Thoracic aorta (tissue), 2 donors: ENCODE measurements at places on chromosomes 1 and 21. TPM values are rescaled to one million over a fixed set of nuclear protein-coding genes. Genes with fewer than 3 reads are reported as not detected.

DMRTA2 gene
- 0.28 TPM for total RNA-seq

DNA sequence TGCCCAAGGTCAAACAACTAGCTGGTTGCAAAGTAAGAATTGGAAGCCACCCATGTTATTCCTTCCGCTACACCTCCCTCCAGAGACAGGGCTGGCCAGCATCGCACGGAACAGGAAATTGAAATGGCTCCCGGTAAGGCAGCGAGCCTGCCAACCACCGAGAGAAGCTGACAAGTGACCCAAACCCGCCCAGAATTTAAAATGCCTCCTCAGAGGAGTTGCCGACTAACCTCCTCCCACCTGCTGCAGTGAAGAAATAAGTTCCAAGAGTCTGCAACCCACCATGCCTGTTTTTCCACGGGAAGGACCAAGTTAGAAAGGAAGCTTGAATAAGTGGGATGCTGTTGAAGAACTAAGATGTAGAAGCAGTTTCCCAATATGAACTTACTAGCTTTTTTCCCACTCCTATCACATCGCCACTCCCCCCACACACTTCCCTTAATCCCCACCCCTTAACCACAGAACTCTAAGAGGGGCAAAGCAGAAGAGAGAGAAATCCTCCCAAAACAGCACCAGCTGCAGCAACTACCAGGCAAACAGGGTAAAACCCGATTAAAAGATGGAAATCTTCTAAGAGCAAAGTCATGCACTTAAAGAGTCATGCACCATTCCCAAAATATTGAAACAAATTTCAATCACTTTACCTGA is 78.6 kb downstream of the TIAM1 start:
- no peaks in the 10 kb centered on the region for H3K4me1 ChIP-seq
- no peak for DNase-seq
- no peaks in the 10 kb centered on the region for H3K36me3 ChIP-seq
- no peak overlapping the region for H3K27ac ChIP-seq

- no peaks in the 10 kb centered on the region for H3K27me3 ChIP-seq
- H3K36me3 ChIP-seq = no peaks in the 10 kb centered on the region
Measured at GRCh38 chr1:8987881-8988617, 38.2 kb downstream of the SLC2A7 start.

- H3K27ac ChIP-seq = peak within 1 kb of the TSS; percentile 12
- no peak for DNase-seq
- peak within 1 kb of the TSS; percentile 63 for H3K4me3 ChIP-seq
- no peaks in the 10 kb centered on the region for H3K36me3 ChIP-seq
- no peaks in the 10 kb centered on the region for H3K4me1 ChIP-seq
Measured at GRCh38 chr1:161069731-161070270, at the start of gene ARHGAP30. TSS of gene ARHGAP30 (minus strand) at chr1:161069891. CDS start at chr1:161069624, 267 bp downstream.

DNA sequence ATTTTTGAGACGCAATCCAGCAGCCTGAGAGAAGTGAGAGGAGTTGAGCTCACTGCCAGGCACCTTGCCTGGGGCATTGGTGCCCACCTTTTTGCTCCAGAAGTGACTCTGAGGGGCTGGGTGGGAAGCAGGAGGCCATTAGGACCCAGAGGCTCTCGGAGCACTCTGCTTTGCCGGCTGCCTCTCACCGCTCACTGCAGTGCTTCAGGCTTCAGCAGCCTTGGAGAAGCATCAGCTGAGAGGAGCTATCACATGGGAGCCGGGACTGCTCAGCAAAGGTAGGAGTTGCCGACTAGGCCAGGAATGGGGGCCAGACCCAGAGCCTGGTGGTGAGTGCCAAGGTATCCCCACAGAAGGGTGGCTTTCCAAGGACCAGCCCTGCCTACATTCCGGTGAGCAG is at the start of gene GPR61:
Gene GPR61, plus strand, starts transcription at position 197 of the 400 bp plus-strand sequence. CDS start 3,151 bp downstream, outside the sequence.
- no peak for DNase-seq
- H3K4me3 ChIP-seq = no peak within 1 kb of the TSS
- H3K36me3 ChIP-seq = no peaks in the 10 kb centered on the region
- no peaks in the 10 kb centered on the region for H3K27me3 ChIP-seq
- no peak within 1 kb of the TSS for H3K27ac ChIP-seq

NBPF12 gene
- 14.8 TPM for total RNA-seq

DNA sequence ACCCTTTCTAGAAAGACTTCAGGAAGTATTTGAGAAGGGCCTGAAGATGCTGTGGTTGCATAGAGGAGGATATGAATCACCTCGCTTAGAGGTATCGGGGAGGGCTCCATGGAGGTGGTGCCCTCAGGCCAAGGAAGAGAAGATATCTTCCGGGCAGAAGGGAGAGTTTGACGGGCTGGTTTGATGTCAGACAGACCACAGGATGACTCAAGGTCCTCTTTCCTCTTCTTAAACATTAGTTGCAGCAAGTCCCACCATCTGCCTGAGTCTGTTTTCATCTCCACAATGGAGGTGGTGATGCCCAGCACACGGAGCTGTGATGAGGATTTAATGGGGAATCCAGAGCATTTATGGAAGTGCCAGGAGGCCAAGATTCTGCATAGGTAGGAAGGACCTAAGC is 25.1 kb upstream of the RUNX3 start:
- no peak overlapping the region for H3K27ac ChIP-seq
- no peak overlapping the region for H3K4me3 ChIP-seq
- DNase-seq = no peak

DNA sequence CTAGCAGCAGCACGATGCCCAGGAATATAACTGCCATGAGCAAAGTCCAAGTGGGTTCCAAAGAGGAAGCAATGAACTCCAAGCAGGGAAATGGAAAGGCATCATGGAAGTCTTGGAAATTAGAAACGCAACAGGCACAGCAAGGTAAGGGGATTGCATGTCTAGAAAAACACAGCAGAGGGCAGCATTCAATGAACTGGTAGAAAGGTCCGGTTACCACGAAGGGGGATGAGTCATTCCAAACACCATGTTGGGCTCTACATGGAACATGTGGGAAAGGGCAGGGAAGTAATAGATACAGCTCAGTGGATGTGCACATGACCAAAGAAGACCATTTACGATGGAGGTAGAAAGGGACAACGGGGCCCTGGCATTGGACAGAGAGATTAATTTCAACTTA is 36.4 kb downstream of the RXRG start:
- no peaks in the 10 kb centered on the region for H3K27me3 ChIP-seq
- no peak overlapping the region for H3K4me3 ChIP-seq
- DNase-seq = no peak
- no peak overlapping the region for H3K27ac ChIP-seq
- H3K36me3 ChIP-seq = no peaks in the 10 kb centered on the region

GUCA2B gene
- not detected for total RNA-seq

FAM163A gene
- not detected for total RNA-seq

CYP4X1 gene
- 29.6 TPM for total RNA-seq

GRCh38 chr1:57832612-57833011 is 408.8 kb upstream of the DAB1 start:
- H3K4me1 ChIP-seq = no peaks in the 10 kb centered on the region
- H3K4me3 ChIP-seq = no peak overlapping the region
- no peaks in the 10 kb centered on the region for H3K36me3 ChIP-seq
- DNase-seq = no peak
- no peak overlapping the region for H3K27ac ChIP-seq

GRCh38 chr1:55144886-55145285 is 70.3 kb downstream of the USP24 start:
- no peak overlapping the region for H3K4me3 ChIP-seq
- H3K27me3 ChIP-seq = no peaks in the 10 kb centered on the region
- no peak for DNase-seq
- H3K27ac ChIP-seq = no peak overlapping the region
- H3K36me3 ChIP-seq = peaks cover 15% of the 10 kb centered on the region
- no peaks in the 10 kb centered on the region for H3K4me1 ChIP-seq

OR2T11 gene
- not detected for total RNA-seq

- peak overlapping the region; percentile 99 for H3K27ac ChIP-seq
- peaks cover 35% of the 10 kb centered on the region for H3K4me1 ChIP-seq
- H3K27me3 ChIP-seq = no peaks in the 10 kb centered on the region
- H3K36me3 ChIP-seq = no peaks in the 10 kb centered on the region
- H3K4me3 ChIP-seq = peak overlapping the region; percentile 80
Measured at GRCh38 chr1:207823880-207824566, 72.2 kb downstream of the CD46 start.

DNA sequence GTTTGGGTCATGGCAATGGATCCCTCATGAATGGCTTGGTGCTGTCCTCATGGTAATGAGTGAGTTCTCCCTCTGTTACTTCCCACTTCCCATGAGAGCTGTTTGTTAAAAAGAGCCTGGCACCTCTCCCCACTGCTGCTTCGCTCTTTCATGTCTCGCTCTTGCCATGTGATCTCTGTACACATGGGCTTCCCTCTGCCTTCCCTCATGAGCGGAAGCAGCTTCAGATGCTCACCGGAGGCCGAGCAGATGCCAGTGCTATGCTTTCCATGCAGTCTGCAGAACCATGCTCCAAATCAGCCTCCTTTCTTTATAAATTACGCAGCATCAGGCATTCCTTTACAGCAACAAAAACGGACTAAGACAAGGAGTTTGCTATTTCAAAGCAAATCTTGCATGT is 14.9 kb upstream of the GNPAT start:
- no peak overlapping the region for H3K27ac ChIP-seq
- no peak for DNase-seq
- no peaks in the 10 kb centered on the region for H3K4me1 ChIP-seq
- H3K27me3 ChIP-seq = no peaks in the 10 kb centered on the region
- H3K4me3 ChIP-seq = no peak overlapping the region
- peaks cover 30% of the 10 kb centered on the region for H3K36me3 ChIP-seq

KPRP gene
- 0.14 TPM for total RNA-seq

GRCh38 chr1:222653178-222653827 is 35.4 kb downstream of the MIA3 start:
- no peak overlapping the region for H3K4me3 ChIP-seq
- H3K36me3 ChIP-seq = peaks cover 59% of the 10 kb centered on the region
- no peaks in the 10 kb centered on the region for H3K27me3 ChIP-seq
- no peak overlapping the region for H3K27ac ChIP-seq

RXRG gene
- not detected for total RNA-seq

LHX8 gene
- total RNA-seq = not detected

DNA sequence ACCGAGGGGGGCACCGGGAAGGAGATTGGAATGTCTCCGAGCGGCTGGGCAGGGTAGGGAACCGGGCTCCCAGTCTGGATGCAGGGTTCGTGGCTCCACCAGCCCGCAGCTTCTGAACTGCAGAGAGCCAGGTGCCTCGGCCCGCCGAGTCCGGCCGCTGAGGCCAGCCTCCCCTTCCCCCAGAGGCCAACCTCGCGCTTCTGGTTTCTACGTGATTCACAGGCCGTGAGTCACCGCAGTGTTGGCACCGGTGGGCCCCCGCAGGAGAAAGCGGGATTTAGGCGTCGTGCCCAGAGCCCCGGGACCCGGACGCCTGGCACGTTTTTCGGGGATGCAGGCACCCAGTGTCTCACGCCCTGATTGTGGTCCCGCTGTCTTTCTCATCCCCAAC is 458 bp downstream of the CRABP2 start:
- H3K4me3 ChIP-seq = peak overlapping the region; percentile 74
- peak; percentile 58 for DNase-seq
- no peak overlapping the region for H3K27ac ChIP-seq
- peaks cover 28% of the 10 kb centered on the region for H3K4me1 ChIP-seq
- H3K36me3 ChIP-seq = no peaks in the 10 kb centered on the region

TSSK3 gene
- 2.3 TPM for total RNA-seq

ESRRG gene
- total RNA-seq = not detected

- peaks cover 8% of the 10 kb centered on the region for H3K4me1 ChIP-seq
- H3K27ac ChIP-seq = no peak overlapping the region
Measured at GRCh38 chr21:36847189-36847588, 119.3 kb downstream of the HLCS start.

CFHR3 gene
- not detected for total RNA-seq
